Activated T-helper 1 cell treated with anti-CD3 and anti-CD28 coated beads, Interleukin-12 subunit alpha, Interleukin-12 subunit beta, Interleukin-2, Interleukin-4 antibody, amounts not matched to agents 30 ng/mL and 10 ng/mL and 1 ng/mL, durations not matched to agents 14 hours and 24 hours and 36 hours (primary cell): ENCODE measurements at places on chromosomes 7 and 10.

DNA sequence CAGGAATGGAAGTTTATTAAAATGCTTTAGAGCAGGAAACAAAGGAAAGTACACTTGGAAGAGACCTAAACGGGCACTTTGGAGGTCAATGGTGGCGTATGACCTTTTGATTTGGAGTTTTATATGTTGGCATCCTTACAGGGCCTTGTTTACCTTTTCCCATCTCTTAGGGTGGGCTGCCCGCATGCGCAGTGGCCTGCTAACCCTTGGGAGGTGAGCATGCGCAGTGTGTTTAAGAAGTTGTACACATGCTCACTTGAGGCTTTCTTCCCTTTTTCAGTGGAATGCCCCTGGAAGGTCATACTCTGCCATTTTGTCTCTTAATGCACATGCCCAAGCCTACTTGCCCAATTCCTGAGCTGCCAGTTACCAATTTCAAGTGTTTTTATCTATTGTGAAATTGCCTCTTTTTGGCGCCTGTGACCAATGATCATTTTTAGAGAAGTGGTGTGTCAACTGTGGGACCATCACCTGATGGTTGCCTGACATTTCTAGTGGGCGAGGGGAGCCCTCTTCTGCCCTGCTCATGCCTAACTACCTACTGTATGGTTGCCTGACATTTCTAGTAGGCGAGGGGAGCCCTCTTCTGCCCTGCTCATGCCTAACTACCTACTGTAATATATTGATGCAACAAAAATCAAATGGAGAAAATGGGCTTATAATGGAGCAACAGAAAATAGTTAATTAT, 138.0 kb downstream of the PPP1R9A start:
- peaks cover 2% of the 10 kb centered on the region for H3K27me3 ChIP-seq
- no peak overlapping the region for H3K27ac ChIP-seq
- H3K4me1 ChIP-seq, result no peaks in the 10 kb centered on the region
- H3K36me3 ChIP-seq, result no peaks in the 10 kb centered on the region
- H3K4me3 ChIP-seq, result no peak overlapping the region

GRCh38 chr7:132758986-132759385, 182.7 kb upstream of the PLXNA4 start:
- no peak overlapping the region for H3K27ac ChIP-seq
- no peaks in the 10 kb centered on the region for H3K36me3 ChIP-seq
- no peaks in the 10 kb centered on the region for H3K4me1 ChIP-seq
- H3K27me3 ChIP-seq, result peaks cover 4% of the 10 kb centered on the region

- DNase-seq, result peak; percentile 6
- H3K4me3 ChIP-seq, result no peak overlapping the region
- peaks cover 4% of the 10 kb centered on the region for H3K36me3 ChIP-seq
- H3K27me3 ChIP-seq, result no peaks in the 10 kb centered on the region
These were observed 141.3 kb upstream of the VKORC1L1 start for GRCh38 chr7:65731562-65732035.

DNA sequence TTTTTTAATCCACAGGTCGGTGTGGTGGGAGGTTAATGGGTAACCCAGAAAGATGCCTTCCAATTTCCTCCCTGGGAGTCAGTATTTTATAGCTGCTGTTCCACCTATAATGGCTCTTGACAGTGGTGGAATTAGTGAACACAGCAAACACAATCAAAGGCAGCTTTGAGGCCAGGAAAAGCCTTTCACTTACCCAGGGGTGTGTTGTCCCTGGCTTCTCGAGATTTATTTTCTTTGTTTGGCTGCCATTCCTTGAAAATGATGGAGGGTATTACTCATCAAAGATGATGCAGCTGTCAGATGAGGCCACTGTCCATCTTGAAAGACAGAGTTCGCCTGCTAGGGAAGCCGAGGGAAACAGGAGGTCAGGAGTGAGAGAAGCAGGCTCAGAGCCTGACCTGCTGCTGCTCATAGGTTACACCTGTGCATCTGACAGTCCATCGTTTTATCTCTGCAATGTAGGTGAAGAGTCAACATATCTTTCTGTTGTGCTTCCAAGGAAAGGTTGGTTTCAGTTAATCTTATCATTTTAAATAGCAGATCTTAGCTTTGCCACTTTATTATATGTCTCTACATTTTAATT, 221.6 kb downstream of the XPNPEP1 start:
- H3K4me1 ChIP-seq, result no peaks in the 10 kb centered on the region
- H3K36me3 ChIP-seq, result no peaks in the 10 kb centered on the region
- DNase-seq, result no peak
- no peaks in the 10 kb centered on the region for H3K27me3 ChIP-seq

- H3K4me1 ChIP-seq, result no peaks in the 10 kb centered on the region
- H3K4me3 ChIP-seq, result no peak overlapping the region
These were observed 717.4 kb downstream of the PARD3 start for GRCh38 chr10:34097682-34098081.

- H3K27me3 ChIP-seq, result no peaks in the 10 kb centered on the region
- H3K36me3 ChIP-seq, result no peaks in the 10 kb centered on the region
- no peak for DNase-seq
- no peaks in the 10 kb centered on the region for H3K4me1 ChIP-seq
- H3K4me3 ChIP-seq, result no peak overlapping the region
These were observed 289.5 kb downstream of the KCNMA1 start for GRCh38 chr10:77348082-77348481.
